WTC11 (cell line): ENCODE measurements at places on chromosomes 1 and 21. TPM values are rescaled to one million over a fixed set of nuclear protein-coding genes. Genes with fewer than 3 reads are reported as not detected.

The LAMTOR5 gene
- 76.0 to 106 TPM (median 93.0 TPM) in 3 replicates for total RNA-seq

The ACP6 gene
- 31.5 to 35.6 TPM (median 33.3 TPM) in 3 replicates for total RNA-seq

DNA sequence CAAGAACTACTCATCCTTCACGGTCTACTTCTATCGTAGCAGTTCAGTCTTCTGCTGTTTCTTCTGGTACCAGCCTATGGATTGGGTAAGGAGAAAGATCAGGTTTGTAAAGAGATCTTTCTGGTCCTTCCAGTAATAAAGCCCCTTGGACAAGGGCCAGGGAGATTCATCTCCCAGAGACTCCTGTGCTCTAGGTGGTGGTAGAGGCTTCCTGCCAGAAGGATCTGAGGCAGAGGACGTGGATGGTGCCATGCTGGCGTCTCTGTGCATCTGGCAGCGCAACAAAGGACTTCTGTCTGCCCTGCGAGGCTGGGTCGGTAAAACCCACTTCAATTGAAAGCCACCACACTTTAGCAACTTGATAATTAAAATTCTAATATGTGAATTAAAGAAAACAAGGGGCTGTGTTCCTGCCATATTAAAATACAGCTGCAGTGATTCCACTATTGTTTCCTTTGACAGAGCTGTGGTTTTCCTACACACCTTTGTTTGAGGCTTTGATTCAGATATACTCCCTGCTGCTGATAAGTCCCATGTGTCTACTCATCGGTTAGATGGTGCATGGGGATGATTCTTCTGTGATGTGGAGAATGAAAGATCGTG is 73.6 kb downstream of the ROR1 start:
- no peak for DNase-seq

DNA sequence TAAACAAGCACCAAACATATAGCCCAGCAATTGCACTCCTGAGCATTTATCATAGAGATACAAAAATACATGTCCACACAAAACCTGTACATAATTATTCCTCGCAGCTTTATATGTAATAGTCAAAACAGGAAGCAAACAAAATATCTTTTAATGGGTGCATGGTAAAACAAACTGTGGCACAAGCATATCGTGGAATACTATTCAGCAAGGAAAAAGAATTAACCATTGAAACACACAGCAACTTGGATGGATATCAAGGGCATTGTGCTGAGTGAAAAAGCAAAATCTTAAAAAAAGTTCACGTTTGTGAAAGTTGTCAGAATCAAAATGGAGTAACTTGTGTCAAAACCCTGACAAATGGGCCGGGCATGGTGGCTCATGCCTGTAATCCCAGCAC is 12.4 kb downstream of the TNFRSF9 start:
- no peak for DNase-seq
